Activated CD4-positive, alpha-beta memory T cell treated with anti-CD3 and anti-CD28 coated beads for 36 hours (primary cell): ENCODE measurements at places on chromosomes 1 and 21. TPM values are rescaled to one million over a fixed set of nuclear protein-coding genes. Genes with fewer than 3 reads are reported as not detected.

The KIF21B gene
- 56.6 TPM for total RNA-seq

The DPYD gene
- 12.2 TPM for total RNA-seq

DNA sequence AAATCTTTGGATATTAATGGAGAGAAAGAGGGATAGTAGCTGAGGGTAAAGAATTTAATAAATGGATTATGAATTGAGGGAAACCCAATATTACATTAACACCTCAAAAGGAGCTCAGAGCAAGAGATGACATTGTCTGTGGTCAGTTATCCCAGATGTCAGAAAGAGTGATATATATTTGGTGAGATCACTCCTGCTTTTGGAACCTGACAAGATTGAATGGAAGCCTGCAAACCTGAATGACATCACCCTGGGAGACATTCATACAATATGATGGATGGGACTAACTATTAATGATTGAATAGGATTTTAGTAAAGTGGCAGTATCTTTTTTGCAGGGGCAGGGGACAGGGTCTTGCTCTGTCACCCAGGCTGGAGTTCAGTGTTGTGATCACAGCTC lies 6.8 kb upstream of the IFI6 start:
- no peaks in the 10 kb centered on the region for H3K27me3 ChIP-seq
- H3K36me3 ChIP-seq, result peaks cover 11% of the 10 kb centered on the region
- H3K4me3 ChIP-seq, result no peak overlapping the region
- no peak for DNase-seq
- H3K4me1 ChIP-seq, result no peaks in the 10 kb centered on the region
- H3K27ac ChIP-seq, result no peak overlapping the region

DNA sequence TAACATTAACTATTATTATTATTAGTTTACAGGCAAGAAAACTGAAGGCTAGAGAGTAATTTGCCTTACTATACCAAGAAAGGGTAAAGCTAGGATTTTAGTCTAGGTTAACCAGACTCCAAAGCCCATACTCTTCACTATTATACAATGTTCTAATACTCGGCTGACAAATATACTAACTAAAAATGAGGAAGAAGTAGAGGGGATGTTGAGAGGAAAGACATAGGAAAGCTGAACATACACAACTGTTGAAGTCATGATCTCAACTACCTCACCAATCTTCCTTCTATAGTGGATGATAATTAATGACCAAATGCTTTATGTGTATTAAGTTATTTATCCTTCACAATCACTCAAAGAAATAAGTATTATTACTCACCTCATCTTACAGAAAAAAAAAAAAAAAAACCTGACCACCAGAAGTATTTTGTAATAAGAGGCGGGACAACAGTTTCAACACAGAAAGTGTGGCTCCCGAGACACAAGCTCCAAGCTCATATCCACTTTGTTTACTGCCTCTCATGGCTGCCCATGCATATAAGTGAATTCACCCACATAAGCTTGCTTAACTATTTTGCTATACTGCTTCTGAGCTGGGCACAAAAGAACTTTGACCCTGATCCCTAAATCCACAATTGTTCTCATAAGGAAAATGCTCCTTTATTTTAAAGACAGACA lies 78.0 kb downstream of the USP1 start:
- no peaks in the 10 kb centered on the region for H3K4me1 ChIP-seq
- no peak overlapping the region for H3K27ac ChIP-seq
- H3K36me3 ChIP-seq, result peaks cover 14% of the 10 kb centered on the region
- H3K27me3 ChIP-seq, result no peaks in the 10 kb centered on the region
- DNase-seq, result no peak
- H3K4me3 ChIP-seq, result no peak overlapping the region

DNA sequence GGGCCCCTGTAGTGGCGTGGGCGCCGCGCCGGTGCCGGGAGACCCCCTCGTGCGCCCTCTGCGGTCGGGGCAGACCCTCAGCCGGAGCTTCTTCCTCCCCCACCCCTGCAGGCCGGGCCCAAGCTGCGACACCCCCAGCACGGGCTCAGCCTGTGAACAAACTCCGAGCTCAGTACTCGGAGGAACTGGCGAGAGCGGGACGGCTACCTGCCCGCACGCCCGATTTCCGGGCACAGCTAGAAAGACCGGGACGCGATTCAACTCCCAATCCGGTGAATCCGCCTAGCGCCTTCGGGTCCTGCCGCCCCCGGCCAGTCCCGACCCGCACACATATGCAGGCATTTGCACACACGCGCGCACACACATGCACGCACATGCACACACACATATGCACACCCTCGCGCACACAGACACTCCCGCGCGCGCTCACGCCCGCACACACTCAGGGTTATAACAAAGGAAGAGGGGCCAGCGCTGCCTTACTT lies 580 bp upstream of the BLACAT1 start:
- no peaks in the 10 kb centered on the region for H3K36me3 ChIP-seq
- peaks cover 13% of the 10 kb centered on the region for H3K4me1 ChIP-seq
- peaks cover 60% of the 10 kb centered on the region for H3K27me3 ChIP-seq

GRCh38 chr1:19330449-19331135 lies 18.5 kb downstream of the SLC66A1 start:
- H3K27me3 ChIP-seq, result no peaks in the 10 kb centered on the region
- H3K36me3 ChIP-seq, result peaks cover 3% of the 10 kb centered on the region
- H3K27ac ChIP-seq, result no peak overlapping the region
- no peak for DNase-seq
- peaks cover 7% of the 10 kb centered on the region for H3K4me1 ChIP-seq

DNA sequence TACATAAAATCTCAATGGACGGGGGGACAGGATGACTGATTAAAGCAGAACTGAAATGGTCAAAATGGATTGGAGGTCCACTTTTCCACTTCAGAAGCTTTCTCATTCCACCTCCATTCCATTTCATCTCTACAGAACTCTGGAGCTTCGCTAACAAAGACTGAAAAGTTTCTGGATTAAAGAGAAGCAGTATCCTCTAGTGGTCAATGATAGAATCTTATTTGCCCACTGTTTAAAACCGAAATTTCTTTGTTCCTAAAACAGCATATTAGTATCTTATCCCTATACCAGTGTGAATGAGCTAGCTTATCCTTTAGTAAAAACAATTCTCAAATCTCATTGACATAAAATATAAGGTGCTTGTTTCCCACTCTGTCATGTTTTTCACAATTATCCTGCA lies 890.6 kb downstream of the KCNT2 start:
- H3K4me1 ChIP-seq, result no peaks in the 10 kb centered on the region
- no peaks in the 10 kb centered on the region for H3K27me3 ChIP-seq
- H3K36me3 ChIP-seq, result no peaks in the 10 kb centered on the region
- H3K4me3 ChIP-seq, result no peak overlapping the region

GRCh38 chr1:227134686-227135314 lies 183.5 kb downstream of the CDC42BPA start:
- H3K36me3 ChIP-seq, result no peaks in the 10 kb centered on the region
- H3K4me1 ChIP-seq, result no peaks in the 10 kb centered on the region
- DNase-seq, result no peak
- H3K27ac ChIP-seq, result no peak overlapping the region
- peaks cover 12% of the 10 kb centered on the region for H3K27me3 ChIP-seq

The FTCD gene
- 0.22 TPM for total RNA-seq

The MSH4 gene
- total RNA-seq, result 0.43 TPM

GRCh38 chr1:27569506-27570291 lies 34.2 kb downstream of the AHDC1 start:
- H3K36me3 ChIP-seq, result no peaks in the 10 kb centered on the region
- peak overlapping the region; percentile 34 for H3K4me3 ChIP-seq
- H3K27ac ChIP-seq, result peak overlapping the region; percentile 9
- no peaks in the 10 kb centered on the region for H3K27me3 ChIP-seq

The OR2L8 gene
- total RNA-seq, result not detected

The TADA1 gene
- 18.3 TPM for total RNA-seq

The PTGER3 gene
- total RNA-seq, result not detected

DNA sequence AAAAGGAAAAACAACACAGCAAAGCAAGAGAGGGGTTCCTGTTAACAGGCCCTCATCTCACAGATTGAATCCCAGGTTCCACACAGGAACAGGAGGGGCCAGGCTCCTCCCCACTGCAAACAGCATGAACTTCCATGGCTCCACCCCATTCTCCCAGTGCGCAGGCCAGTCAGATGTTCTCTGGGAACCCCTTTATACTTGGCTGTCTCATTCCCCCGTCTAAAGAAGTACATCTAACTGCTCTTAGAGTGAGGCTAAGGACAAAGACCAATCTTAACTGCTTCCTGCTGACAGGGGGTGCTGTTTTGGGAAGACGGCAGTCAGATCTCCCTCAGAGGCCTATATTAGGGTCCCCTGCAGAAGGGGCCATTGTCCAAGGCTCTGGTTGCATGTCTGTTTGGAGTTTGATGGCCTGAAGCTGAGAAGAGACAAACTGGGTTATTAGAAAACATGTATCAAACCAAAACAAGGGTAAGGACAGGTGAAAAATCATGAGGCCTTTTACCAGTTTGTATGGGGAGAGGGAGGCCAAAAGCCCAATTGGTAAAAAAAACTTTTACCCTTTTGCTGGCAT lies 10.5 kb upstream of the NASP start:
- H3K27me3 ChIP-seq, result no peaks in the 10 kb centered on the region
- no peak overlapping the region for H3K4me3 ChIP-seq
- no peaks in the 10 kb centered on the region for H3K4me1 ChIP-seq

The STMN1 gene
- 630 TPM for total RNA-seq

The IGSF3 gene
- total RNA-seq, result 4.2 TPM

The ZNF683 gene
- not detected for total RNA-seq

The ANKRD65 gene
- total RNA-seq, result not detected

GRCh38 chr1:65065524-65066418 lies 82.2 kb upstream of the AK4 start:
- peaks cover 62% of the 10 kb centered on the region for H3K4me1 ChIP-seq
- H3K27me3 ChIP-seq, result no peaks in the 10 kb centered on the region
- DNase-seq, result no peak

The LBR gene
- total RNA-seq, result 148 TPM

DNA sequence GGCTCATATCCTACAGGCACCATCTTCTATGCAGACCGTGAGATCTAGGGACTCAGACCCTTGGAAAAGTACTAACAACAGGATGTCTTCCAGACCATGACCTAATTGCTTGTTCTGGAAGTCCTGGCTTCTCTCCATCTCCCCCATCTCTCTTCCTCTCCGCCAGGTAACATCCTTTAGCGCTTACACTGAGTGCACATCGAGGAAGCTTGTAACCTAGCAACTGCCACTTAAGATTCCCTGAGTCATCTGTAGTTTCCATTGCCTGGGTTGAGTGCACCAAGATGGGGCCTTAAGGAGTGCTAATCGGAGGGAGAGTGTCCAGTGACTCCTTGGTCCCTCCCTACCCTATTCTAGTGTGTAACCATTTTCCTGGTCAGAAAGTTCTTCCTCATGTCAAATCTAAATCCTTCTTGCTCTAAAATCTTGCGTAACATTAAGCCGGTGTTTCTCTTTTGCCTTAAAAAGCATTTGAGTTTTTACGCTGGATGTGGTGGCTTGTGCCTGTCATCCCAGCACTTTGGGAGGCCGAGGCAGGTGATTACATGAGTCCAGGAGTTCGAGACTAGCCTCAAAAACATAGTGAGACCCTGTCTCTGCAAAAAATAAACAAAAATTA lies 9.7 kb downstream of the KLHDC8A start:
- DNase-seq, result no peak
- H3K4me3 ChIP-seq, result no peak overlapping the region
- peaks cover 6% of the 10 kb centered on the region for H3K4me1 ChIP-seq
- no peaks in the 10 kb centered on the region for H3K36me3 ChIP-seq
- peaks cover 47% of the 10 kb centered on the region for H3K27me3 ChIP-seq

The HES2 gene
- not detected for total RNA-seq

GRCh38 chr1:99397029-99397428 lies 132.7 kb downstream of the PLPPR4 start:
- DNase-seq, result no peak
- H3K27ac ChIP-seq, result no peak overlapping the region
- H3K4me3 ChIP-seq, result no peak overlapping the region

DNA sequence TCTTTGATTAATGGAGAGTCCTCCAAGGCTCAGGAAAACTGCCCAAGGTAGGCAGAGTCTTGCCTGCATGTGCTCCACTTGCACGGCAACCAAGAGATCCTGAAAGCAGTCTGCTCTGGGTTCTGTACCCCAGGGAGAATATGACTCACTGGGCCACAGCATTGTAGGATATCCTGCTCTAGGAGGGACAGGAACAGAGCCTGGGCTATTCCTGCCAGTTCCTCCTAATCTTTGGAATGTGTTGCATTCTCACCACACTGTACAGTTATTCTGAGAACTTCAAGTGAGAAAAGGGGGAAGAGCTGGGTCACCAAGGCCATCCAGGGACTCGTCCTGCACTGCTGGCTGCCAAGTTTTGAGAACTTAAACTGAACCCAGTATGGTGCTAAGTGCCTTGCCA lies 278.5 kb downstream of the MATN1 start:
- H3K4me1 ChIP-seq, result no peaks in the 10 kb centered on the region
- no peaks in the 10 kb centered on the region for H3K27me3 ChIP-seq
- DNase-seq, result no peak
- H3K36me3 ChIP-seq, result no peaks in the 10 kb centered on the region
- H3K27ac ChIP-seq, result no peak overlapping the region

DNA sequence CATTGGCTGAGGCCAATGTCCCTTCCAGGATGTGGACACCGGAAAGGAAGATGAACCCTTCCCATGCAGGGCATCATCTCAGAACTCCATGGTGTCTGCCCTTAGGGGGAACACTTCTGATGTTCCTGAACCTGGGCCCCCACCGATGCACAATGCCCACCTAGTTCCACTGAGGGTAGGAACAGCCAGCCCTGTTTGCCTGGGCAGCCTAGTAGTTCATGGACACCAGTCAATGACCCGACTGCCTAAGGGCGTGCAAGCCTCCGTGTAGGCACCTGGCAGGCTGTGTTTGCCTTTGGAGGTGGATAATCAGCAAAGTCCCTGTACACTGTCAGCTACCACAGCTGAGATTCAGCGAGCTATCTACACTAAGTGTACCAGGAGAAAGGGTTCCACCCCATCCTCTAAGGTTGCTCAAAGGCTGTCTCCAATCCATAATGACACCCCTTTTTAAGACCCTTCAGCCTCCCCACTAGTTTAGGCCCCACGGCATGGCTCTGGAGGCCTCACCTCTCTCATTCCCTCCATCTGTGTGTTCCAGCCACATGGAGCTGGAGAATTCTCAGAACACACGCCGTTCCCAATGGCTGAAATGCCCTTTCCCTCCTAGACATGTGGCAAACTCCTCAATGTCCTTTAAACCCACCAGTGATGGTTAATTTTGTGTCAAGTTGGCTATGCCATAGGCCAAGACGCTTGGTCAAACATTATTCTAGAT lies 124.8 kb upstream of the EDN2 start:
- H3K4me1 ChIP-seq, result peaks cover 26% of the 10 kb centered on the region
- H3K36me3 ChIP-seq, result peaks cover 23% of the 10 kb centered on the region
- H3K27ac ChIP-seq, result no peak overlapping the region
- no peak overlapping the region for H3K4me3 ChIP-seq
- no peak for DNase-seq

DNA sequence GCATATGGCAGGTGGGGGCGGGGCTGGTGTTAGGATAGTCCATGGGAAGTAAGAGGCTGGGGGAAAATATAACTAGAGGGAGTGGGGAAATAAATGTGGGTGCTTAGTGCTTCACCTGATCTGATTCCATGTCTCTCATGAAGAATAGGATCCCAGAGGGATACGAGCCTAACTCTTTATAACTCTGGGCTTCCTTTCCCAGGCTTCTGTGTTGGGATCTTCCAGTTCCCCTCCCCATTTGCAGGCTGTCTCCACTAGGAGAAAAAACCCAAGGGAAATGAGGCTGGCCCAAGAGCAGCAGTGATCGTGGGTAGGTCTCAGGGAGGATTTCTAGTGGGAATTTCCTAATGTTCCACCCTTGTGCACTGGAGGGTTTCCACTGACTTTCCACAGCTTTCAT lies 1.6 kb downstream of the KCNJ9 start:
- peaks cover 44% of the 10 kb centered on the region for H3K27me3 ChIP-seq
- no peaks in the 10 kb centered on the region for H3K36me3 ChIP-seq
- peaks cover 24% of the 10 kb centered on the region for H3K4me1 ChIP-seq

GRCh38 chr21:37166733-37167132 lies 93.7 kb downstream of the TTC3 start:
- H3K36me3 ChIP-seq, result peaks cover 26% of the 10 kb centered on the region
- no peak for DNase-seq
- H3K27me3 ChIP-seq, result no peaks in the 10 kb centered on the region
- H3K4me1 ChIP-seq, result no peaks in the 10 kb centered on the region
- H3K4me3 ChIP-seq, result no peak overlapping the region
- H3K27ac ChIP-seq, result no peak overlapping the region

The EPHA2 gene
- total RNA-seq, result 0.33 TPM
